ENCODE measurements at places on chromosomes 11 and 22.

DNA sequence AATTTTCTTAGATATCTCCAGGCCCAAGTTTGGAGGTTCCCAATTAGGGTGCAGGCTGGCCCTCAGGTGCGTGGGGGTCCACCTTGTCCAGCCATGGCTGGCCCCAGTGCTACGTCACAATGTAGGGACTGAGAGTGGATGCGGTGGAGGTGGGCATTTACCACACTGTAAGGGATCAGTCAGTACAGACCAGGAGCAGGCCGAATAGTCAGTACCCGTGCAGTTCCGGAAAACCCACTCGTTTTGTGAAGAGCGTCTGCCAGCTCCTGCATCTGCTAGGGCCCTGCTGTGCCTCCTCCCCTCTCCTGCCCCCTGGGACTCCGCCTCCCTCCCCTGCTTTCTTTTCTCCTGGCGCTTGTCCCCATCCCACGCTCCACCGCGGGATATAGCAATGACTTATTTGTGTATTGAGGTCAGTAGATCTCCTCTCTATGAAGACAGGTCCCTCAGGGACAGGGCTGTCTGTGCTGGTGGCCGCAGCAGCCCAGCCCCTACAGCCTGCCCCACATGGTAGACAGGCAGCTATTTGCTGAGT, 50.4 kb upstream of the SEPTIN5 start:
- peak; percentile 73 for DNase-seq

DNA sequence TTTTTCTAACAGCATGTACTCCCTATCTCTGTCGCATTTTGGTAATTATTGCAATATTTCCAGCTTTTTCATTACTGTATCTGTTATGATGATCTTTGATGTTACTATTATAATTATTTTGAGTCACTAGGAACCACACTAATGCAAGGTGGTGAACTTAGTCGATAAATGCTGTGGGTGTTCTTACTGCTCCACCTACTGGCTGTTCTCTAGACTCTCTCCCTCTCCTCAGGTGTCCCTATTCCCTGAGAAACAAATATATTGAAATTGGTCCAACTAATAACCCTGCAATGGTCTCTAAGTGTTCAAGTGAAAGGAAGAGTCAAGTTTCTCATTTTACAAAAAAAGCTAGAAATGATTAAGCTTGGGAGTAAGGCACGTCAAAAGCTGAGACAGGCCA, 10.5 kb downstream of the ARL14EP start:
- DNase-seq = peak; percentile 24

DNA sequence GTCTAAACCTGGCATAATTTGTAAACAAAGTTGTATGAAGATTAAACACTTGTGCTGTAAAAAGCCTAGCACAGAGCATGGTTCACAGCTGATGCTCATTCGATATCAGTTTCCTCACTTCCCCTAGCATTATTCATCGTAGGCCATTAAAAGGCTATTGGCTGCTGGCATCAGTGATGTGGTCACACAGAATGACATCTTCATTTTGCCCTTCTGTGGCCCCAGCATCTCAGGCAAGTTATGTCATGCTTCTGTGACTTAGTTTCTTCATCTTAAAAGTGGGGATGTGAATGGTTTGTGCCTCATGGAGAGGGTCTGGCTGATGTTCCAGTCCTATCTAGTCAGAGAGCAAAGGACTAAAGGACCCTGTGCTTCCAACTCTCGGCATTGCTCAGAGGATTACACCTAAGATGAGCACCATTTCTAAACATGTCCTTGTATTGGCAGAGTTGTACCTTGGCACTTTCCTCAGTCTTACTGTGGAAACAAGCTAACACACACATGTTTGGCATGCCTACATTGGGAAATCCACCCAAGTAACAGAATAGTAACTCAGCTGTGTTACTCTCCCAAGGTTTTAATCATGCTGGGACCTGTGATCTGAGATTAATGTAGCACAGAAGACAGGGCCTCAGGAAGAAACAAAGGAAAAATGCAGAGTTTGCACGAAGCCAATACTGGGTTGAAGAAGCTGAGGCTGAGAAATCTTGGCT, 83.5 kb upstream of the OR9Q1 start:
- no peak for DNase-seq

- DNase-seq = no peak
Measured at GRCh38 chr11:841981-842369, 354 bp downstream of the POLR2L start.

DNA sequence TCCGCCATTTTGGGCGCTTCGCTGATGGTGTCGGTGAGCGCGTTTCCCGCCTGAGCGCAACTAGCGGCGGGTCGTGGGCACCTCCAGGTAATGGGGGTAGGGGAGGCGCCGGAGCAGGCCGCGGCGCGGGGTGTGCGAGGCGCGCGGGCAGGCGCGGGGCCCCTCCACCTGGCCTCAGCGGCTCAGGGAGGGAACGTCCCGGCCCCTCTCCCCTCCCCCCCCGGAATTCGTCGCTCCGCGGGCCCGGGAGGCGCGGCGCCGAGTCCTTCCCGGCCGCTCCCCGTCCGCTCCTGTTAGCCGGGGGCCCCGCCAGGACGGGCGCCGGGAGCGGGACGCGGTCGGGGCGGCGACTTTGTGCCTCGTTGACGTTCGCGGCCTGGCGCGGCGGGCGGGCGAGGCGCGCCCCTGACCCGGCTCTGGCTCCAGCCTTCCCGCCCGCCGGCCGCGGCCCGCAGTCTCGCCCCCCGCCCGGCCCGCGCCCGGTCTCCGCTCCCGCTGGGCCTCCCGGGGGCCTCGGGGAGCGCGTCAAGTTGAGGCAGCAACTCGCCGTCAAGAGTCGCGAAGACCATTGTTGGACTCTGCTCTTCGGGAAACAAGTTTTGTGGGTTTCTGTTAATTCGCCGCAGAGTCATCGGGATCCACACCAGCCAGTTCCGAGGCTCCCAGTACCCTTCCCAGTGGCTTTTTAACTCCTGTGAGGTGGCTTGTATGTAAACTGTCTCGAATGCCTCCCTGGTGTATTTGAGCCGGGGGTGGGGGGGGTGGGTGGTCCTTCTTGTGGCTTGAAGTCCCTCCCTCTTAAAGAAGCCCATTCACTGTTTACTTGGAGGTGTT, at the start of gene PPP6R3:
PPP6R3 (plus strand) TSS at position 12 of the 834 bp plus-strand sequence. CDS start 76,913 bp downstream, outside the sequence.
- no peak for DNase-seq

DNA sequence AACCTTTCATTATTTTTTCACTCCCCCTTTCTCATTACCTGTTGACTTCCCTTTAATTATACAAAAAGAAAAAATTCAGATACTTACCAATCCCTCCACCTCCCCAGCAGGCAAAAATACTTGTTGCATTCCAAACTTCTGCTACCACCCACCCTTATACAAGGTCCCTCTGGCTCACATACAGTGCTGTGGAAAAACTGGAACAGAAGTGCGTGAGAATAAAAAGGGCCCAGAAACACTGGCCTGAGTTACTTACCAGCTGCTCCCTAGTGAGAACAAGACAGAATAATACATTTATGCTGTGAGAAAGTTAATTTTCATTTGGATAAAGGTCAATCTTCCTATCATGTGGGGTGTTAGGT, 46.9 kb upstream of the RAPSN start:
- DNase-seq = no peak

DNA sequence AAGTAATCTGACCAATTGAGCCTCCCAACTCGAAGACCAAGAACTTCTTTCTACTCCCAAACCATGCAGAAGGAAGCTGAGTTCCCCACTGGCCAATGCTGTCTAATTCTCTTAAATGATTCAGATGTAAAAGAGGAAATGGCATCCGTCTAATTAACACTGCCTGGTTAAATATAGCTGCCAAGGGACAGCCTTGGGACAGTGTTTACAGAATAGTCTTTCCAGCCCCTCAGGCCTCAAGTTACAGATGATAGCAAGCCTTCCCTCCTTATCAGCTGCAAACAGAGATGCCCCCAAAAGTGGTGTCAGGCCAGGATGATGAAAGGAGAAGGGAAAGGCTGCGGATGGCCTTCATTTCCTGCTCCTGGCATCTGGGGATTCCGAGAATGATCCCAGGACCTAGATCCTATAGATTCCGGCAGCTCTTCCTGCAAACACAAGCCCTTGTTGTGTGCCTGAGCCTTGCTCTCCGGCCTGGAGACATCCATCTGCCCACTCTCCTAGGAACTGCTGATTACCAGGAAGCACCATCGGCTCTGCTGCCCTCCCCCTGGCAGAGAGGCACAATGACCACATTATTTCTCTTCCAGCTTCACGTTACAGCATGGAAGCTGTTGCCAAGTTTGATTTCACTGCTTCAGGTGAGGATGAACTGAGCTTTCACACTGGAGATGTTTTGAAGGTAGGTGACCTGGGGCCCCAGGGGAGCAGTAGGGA, 13.5 kb upstream of the TMA7B start:
- no peak for DNase-seq

GRCh38 chr11:126095745-126096144, 33.1 kb upstream of the CDON start:
- no peak for DNase-seq

- no peak for DNase-seq
Measured at GRCh38 chr22:41175546-41175945, 29.6 kb upstream of the L3MBTL2 start.

- peak; percentile 56 for DNase-seq
Measured at GRCh38 chr11:12598330-12599256, 75.6 kb upstream of the TEAD1 start.

DNA sequence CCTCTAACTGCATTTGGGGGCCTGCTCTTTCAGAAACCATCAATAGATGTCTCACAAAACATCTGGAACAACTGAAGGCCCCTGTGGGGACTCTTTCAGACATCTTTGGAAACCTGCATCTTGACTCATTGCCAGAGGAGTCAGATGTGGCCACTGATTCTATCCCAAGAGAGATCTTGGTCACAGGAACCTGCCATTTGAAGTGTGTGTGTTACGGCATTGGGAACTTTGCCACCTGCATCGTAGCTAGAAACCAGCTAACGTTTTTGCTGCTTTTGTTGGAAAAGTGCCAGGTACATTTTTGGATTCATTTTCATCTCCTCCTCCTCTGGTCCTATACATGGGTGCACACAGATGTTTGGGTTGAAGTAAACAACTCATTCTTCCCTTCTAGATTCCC, 4.3 kb downstream of the SRRD start:
- peak; percentile 35 for DNase-seq

- peak; percentile 11 for DNase-seq
Measured at GRCh38 chr22:40070701-40071100, 75.9 kb downstream of the FAM83F start.

DNA sequence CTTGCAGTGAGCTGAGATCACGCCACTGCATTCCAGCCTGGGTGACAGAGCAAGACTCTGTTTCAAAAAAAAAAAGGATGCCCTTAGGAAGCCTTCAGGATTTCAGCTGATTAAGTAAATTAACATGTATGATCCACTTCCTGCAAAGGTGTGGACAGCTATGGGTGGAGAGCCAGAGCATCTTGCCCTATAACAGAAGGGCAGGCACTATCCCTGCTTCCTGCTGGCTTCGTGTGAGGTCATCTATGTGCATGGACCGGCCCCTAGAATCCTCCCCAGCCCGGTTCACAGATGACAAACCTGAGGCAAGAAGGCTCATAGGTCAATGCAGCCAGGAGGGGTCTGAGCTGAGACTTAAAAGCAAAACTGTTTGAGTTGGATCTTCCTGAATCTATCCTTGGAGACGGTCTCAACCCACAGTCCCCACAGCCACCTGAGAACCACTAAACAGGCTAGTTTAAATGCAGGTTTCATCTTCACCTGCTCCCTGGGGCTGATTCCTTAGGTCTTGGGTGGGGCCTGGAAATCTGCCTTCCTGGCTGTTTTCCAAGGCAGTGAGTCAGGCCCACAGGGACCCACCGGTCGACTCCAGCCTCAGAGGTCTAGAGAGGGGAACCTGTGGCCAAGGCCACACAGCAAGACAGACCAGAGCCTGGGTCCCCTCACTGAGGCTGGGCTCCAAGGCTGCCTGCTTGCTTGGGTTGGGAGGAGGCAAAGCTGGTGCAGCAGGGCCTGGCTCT, 55.2 kb upstream of the MPEG1 start:
- DNase-seq = peak; percentile 4

DNA sequence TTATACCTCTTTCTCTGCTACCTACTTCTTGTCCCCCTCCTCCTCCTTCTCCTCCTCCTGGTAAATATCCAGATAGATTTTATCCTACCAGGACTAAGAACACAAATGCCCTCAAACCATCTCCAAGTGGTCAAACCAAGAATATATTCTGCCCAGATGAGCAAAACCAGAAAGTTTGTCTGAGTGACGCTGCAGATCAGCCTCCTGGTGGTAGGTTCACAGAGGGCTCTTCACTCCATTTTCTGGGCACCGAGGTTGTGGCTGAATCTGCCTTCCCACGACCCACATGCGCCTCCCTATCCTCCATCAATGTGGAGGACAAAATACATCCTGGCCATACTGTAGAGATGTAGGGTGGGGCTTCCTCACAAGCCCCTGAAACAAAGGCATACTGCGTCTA, 543.6 kb downstream of the MN1 start:
- DNase-seq = no peak

DNA sequence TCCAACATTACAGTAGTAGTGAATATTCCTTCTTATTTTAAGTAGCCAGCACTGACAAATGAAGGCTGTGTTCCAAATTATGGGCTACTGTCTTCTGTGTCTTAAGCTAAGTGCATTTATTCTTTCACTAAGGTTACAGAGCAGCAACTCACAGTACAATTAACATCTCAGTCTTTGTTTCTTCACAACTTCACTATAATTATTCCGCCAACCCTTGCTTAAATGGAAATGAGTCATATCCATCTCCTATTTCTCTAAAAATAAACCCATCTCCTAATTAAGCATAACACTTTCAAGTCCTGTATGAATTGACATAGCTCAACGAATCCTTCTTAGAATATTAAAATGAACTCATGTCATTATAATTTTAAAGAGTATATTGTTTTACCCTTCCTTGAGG, 6.7 kb downstream of the ETS1 start:
- no peak for DNase-seq

GRCh38 chr11:133548641-133549040, 16.3 kb upstream of the OPCML start:
- no peak for DNase-seq

DNA sequence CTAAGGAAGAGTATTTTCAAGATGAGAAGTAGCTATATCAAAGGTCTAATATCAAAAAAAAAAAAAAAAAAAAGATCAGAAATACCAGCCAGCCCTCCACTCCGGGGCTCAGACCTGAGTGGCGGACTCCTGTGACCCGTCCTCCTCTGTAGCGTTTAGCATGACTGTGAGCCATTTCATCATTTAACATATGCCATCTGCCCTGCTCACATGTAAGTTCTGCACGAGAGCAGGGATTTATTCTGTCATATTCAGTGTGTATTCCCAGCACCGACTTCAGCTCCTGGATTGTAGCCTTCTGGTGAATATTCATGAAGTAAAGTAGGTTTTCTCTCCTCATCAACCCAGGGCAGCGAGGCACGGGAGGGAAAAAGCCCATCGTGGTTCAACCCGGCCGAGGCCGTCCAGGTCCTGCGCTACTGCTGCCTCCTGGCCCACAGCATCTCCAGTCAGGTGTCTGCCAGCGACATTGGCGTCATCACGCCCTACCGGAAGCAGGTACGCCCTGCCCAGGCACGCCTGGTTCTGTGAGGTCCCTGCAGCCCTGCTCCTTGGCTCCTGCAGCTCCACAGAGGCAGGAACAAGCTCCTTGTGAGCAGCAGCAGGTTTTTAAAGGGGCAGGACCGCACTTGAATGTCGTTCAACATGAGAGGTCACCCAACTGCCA, 12.7 kb upstream of the PANX2 start:
- DNase-seq = no peak

DNA sequence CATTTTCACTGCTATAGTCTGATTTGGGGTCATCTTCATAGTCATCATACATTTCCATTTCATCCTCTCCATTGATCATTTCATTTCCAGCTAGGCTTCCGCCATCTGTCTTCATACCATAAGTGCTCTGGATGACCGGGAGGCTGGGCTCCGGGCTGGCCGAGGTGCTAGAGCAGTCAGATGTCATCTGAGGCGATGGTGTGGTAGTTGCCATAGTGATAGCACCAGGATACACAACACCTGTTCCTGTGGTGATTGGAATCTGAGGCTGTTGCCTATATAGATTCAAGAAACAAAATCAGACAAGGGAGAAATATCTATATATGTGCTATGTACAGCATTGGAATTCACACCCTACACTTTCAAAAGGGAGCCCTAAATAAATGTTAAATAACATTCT, 383.5 kb downstream of the SOX6 start:
- DNase-seq = no peak

Measured in fibroblast of mammary gland (primary cell).